ENCODE measurements at places on chromosomes 5 and 9.

GRCh38 chr9:125088752-125089151, 54.6 kb downstream of the SCAI start:
- DNase-seq, result no peak

DNA sequence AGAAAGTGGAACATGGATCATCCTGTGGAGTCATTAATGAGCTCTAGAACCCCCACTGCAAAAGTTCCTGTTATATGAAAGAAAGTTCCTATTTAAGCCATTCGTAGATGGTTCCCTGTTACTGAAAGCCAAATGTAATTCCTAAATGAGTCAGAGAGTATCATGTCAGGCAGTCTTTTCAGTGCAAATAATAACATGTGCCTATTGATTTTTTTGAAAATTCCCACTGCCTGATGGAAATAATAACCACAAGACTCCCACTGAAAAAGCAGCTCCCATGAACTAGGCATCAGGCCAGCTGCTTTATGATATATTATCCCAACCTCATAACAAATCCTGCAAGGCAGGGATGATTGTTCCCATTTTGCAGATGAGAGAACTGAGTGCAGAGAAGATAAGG, 217.2 kb downstream of the DAB2IP start:
- DNase-seq, result peak; percentile 32

GRCh38 chr5:9582406-9582805, 36.5 kb upstream of the SEMA5A start:
- peak; percentile 15 for DNase-seq

GRCh38 chr9:82443312-82443711, 454.7 kb downstream of the SPATA31D1 start:
- DNase-seq, result no peak

Measured in fibroblast of mammary gland (primary cell).